ENCODE measurements at places on chromosomes 5 and 9.

DNA sequence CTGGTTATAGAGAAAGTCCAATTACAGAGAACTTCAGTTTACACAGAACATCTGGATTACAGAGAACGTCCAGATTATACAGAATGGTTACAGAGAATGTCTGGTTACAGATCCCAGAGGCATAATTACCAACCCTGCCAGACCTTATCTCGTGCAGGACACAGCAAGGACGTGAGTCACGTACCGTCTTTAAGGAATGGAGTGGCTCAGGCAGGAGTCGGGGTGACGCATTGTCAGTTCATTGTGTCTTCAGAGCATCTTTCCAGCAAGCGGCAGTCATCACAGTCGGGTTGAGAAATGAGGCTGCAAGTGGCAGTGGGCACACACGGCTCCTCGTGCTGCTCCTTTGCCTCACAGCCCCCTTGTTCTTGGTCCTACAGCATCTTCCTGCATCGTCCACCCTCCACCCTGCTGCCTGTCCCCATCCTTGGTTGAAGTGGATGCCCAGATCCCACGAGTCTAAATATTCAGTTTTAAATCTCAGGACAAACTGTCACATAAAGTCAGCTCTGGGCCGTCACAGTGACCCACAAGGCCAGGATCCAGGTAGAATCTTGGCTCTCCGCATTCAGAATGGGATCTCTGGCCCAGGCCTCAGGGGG, 30.0 kb upstream of the SLC6A19 start:
- peak; percentile 80 for DNase-seq

DNA sequence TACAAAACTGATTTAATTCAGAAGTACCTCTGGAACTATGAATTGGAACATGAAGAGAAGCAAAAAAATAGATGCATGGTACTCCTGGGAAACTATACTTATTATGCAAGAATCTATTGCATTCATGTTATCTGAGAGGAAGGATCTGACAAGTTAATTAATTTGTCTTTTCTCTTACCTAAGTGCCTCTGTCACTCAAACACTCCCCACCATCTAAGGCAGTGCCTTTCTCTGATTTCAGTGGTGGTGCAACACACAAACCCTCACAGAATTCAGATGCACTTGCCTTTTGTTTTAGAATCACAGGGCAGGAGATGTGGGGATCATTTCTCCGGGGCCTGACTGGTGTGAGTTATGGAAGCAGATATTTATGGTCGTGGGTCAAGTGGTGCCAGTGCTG, 52.5 kb upstream of the C9orf72 start:
- DNase-seq, result no peak

DNA sequence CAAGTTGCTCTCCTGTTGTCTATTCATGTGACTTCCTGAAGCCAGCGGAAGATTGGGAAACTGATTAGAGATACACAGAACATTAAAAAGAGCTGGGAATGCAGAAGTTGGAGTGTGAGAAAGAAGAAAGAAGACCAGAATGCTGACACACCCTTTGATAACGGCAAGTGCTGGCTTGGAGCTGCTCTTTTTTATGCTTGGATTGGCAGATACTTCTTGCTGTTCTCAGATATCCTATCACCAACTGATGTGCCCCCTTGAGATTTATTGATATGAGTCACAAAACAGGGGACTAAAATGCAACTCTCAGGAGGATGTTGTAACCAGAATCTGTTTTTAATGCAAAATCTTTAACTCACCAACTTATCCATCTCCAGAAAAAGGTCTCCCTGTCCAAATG, 56.0 kb upstream of the ASTN2 start:
- no peak for DNase-seq

DNA sequence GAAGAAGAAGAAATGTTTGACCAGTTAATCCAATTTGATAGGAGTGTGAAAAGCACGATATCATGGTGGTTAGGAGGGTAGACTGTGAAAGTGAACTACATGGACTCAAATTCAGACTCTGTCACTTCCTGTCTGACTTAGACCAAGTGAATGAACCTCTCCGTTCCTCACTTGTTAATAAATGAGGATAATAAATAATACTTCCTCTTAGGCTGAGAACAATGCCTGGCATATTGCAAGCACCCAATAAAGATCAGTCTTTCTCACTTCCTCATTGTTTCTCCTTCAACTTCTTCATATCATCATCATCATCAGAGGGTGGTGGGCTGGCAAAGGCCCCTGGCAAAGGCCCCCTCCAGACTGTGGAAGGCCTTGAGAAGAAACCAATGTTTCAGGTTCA, 148.7 kb downstream of the CDK5RAP2 start:
- DNase-seq, result no peak

DNA sequence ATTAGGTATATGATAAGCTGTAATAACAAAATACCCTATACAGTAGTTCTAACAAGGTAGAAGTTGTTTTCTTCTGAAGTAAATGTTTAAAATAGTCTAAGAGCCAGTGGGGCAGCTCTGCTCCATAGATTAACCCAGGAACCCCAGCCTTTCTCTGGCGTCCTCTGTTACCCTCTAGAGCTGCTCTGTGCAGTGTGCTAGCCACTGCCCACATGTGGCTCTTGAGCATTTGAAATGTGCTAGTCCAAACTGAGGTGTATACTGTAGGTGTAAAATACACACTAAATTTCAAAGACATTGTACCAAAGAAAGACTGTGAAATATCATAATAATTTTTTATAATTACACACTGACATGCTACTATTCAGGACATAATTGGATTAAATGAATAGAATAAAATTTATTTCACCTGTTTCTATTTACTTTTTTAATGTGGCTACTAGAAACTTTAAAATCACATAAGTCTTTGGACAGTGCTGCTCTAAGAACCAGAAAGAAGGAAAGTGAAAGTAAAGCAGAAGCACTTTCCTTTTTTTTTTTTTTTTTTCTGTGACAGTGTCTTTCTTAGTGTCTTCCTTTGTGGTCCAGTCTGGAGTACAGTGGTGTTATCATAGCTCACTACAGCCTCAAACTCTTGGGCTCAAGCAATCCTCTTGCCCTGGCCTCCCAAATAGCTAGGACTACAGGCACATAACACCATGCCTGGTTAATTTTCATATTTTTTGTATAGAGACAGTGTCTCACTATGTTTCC, 39.3 kb downstream of the RAI14 start:
- DNase-seq, result no peak

- DNase-seq, result no peak
These were observed 97.7 kb upstream of the ANKRD55 start for GRCh38 chr5:56330806-56331205.

GRCh38 chr9:37503736-37504135, 18.0 kb downstream of the POLR1E start:
- DNase-seq, result peak; percentile 32

- no peak for DNase-seq
These were observed 392.6 kb upstream of the BRINP1 start for GRCh38 chr9:119761812-119762211.

GRCh38 chr5:140169410-140169809, 5.6 kb upstream of the CYSTM1 start:
- DNase-seq, result no peak

GRCh38 chr5:158857371-158857770, 242.3 kb downstream of the EBF1 start:
- no peak for DNase-seq

DNA sequence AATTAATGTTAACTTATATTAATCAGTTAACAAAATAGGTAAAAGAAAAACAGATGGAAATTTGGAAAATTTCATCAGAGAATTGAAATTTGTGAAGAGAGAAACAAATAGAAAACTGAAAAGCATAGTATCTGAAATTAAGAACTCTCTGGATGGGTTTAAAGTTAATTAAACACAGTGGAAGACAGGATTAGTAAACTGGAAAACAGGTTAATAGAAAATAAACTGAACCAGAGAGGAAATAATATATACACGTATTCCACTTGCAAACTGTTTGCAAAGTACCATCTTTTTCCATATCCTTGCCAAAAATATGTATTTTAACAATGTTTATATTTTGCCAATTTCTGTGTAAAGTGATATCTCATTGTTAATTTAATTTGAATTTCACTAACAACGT, 257.5 kb downstream of the CD180 start:
- DNase-seq, result no peak

- no peak for DNase-seq
These were observed 68.5 kb downstream of the MCTP1 start for GRCh38 chr5:95216136-95216955.

DNA sequence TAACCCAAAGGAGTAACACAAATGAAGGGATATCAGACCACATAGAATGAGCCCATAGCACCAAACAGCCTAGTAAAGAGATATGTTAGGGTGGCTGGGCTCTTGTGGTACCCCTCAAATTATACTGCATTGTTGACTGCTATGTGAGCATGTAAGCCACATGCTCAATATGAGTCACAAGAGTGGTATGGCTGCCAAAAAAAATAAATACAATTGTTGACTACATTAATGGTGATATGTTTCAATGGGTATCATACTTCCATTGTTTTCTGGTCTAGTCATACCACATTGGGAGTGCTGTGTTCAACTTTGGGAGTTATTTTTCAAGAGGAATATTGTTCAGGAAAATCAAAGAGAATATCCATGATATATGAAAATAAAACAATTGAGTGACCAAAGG, 162.4 kb upstream of the PIK3R1 start:
- DNase-seq, result peak; percentile 46

GRCh38 chr9:81096625-81097024, 592.7 kb downstream of the TLE1 start:
- no peak for DNase-seq

DNA sequence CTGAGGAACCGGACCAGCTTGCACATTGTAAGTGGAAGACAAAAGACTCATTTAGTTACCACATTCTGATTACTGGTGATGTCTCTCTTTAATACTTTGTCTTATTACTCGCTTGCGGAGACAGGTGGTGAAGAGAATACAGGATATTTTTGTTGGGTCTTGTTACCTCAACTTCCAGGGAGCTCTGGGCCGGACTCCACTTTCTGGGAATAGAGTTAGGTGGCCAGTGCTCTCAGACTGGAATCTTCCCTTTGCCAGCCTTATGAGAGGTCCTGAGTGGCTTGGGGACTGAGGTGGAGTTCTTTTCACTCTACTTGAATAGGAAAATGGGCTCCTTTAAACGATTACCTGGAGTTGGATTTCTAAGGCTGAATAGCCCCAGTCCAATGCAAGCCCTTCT, 33.3 kb upstream of the SPRY4 start:
- DNase-seq, result no peak

- no peak for DNase-seq
These were observed 47.4 kb downstream of the ANKRD33B start for GRCh38 chr5:10611290-10611689.

DNA sequence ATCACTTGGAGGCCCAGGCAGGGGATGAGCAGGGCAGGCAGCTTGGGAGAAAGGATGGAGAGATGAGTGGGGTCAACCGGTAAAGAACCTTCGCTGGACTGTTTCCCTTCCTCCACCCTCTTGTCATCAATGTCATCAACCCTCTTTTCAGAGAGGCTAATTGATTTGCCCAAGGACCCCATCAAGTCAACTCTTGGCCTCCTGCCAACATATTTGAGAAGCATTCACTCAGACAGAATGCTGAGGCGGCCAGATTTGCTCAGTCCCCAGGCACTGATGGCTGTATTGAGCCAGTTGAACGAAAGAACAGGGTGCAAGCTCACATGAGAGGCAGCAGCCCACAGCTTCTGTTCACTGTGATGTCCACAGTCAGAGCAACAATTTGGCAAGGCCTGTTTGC, 193.5 kb downstream of the RFK start:
- DNase-seq, result no peak

DNA sequence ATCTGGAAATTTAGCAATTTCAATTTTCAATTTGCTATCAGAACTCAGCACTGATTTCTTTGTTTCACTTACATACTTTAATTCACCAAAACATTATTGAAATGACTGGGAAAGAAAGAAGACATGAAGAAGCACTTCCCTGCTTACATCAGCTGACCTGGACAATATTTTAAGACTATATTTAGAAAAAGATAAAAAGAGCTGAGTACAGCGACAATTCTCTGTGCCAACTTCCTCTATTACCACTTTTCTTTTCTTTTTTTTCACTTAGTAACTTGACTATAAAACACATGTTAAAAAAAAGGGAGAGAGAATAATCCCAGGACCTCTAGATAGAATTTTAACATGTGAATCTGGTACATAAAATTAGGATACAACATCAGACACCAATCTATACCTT, 35.6 kb downstream of the MEF2C start:
- no peak for DNase-seq

GRCh38 chr5:95554331-95554646, 488 bp downstream of the SKIC3 start:
- DNase-seq, result no peak

GRCh38 chr5:103780794-103781193, 218.2 kb upstream of the NUDT12 start:
- DNase-seq, result no peak

- no peak for DNase-seq
These were observed 70.4 kb upstream of the NEK6 start for GRCh38 chr9:124187311-124187710.

GRCh38 chr5:67033880-67034651, 162.5 kb downstream of the CD180 start:
- DNase-seq, result no peak

- peak; percentile 30 for DNase-seq
These were observed 4.4 kb upstream of the BHMT start for GRCh38 chr5:79107020-79107796.

DNA sequence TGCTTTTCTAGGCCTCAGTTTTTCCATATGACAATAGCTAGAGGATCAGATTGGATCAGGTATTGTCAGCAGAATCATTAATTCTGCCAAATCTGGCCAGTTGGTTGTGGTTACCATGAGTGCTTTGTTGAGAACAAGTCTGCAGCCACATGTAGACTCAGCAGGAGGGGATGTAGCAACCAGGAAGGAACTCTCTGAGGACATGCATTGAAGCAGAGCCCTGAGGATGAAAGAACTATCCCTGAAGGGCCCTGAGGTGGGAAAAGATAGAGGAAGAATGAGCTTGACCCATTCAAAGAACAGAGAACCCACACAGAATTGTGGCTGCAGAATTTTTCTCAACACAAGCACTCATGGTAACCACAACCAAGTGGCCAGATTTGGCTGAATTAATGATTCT, 60.1 kb upstream of the AFAP1L1 start:
- peak; percentile 57 for DNase-seq

GRCh38 chr9:128899566-128900322, 17.8 kb downstream of the LRRC8A start:
- DNase-seq, result peak; percentile 39

GRCh38 chr5:175551266-175551665, 72.9 kb downstream of the SFXN1 start:
- DNase-seq, result no peak

DNA sequence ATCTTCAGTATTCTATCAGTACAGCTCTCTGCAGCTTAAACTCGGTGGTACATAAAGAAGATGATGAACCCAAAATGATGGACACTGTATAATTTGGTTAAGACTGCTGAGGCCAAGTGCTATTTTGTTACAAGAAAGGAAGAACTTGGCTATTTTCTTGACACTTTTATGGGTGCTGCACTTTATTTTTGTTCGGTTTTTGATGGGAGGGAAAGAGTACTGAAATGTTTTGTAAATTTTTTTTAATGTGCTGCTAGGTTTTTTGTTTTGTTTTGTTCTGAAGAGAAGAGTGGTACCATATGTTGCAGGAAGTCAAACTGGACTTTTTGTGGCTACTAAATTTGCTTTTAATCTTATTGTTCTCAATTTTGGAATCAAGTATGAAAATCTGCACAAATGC, 26.7 kb downstream of the CDC37L1 start:
- DNase-seq, result no peak
